NCI-H1930 (cell line): ENCODE measurements at places on chromosomes 3 and 15.

DNA sequence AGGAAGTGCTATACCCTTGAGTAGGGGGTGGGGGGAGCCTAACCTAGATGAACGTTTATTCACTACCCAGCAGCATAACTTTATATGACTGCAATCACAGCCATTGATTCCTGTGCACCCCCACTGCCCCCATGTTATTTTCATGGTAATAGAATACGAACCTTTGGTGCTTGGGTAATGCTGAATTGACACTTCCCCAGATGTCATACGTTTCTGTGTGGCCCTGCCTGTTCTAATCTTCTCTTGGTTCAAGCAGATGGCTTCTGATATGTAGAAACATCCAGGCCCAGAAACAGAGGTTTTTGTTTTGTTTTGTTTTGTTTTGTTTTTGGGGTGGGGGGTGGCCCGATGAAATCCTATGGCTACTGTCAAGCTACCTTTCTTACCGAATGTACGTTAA, 237.9 kb upstream of the TOPAZ1 start:
- DNase-seq, result no peak

DNA sequence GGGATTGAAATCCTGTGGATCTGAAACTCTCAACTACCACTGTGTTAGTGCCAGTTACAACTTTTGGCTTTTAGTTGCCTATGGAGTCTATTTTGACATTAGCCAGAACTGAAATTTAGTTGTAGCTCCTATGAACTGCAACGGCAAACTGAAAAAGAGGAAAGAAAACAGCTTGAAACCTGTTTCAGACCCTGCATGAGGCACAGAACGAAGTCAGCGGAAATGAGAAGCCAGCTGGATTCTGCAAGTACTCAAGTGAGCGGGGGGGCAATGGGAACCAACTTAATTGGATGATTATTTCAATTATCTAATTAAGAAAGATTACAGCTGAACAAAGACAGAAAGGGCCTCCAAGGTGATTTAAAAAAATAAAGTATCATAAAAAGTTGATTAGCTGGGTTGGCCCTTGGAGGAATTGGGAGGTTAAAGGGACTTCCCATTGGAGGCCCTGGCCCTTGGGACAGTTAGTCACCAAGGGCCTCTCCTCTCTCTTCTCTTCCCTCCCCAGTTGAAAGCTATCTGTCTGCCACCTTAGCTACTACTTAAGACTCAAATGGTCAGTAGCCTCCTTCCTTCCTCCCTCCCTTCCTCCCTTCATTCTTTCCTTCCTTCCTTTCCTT, 352.1 kb downstream of the SHQ1 start:
- DNase-seq, result no peak

GRCh38 chr3:7789324-7789723, 712.3 kb upstream of the LMCD1 start:
- no peak for DNase-seq

DNA sequence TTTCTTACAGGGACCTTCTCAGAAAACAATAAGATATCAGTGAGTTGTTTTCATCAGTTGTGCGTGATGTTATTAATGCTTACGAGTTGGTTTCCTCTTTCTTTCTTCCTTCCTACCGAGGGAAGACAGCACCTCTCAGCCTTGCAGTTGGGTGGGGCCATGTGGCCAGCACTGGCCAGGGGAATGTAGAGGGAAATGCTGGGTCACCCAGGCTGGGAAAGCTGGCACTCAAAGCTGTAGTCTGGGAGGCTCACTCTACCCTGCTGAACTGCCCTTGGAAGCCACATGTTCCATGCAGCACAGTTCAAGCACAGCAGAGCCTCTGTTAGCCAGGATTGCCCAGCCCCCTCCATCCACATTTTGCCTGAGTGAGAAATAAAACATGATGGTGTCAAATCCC, 10.1 kb upstream of the CHCHD6 start:
- DNase-seq, result no peak

DNA sequence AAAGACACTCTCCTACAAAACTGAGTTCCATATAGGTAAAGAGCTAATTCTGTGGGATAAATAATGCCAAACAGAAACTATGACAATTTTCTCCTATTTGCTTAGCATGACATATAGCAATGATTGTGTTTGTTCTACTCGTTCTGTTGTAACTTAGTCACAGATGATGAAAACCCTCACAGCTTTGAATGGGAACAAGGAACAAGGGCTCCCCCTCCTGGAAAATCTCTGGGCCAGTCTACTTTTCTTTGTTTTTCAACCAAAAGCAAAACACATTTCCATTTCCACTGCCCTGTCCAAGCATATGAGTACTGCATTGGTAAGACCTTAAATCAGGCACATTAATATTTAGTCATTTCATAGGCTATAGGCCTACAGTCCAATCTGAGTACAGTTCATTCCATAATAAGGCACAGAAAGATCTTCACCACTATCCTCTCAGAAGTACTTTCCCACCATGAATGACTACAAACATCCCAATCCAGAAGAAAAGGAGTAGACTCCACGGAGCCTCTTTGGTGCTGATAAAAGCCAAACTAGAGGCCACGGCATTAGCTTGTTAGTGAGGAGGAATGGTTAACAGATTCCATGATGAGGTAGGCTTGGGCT, 67.1 kb downstream of the ATP8B4 start:
- no peak for DNase-seq

DNA sequence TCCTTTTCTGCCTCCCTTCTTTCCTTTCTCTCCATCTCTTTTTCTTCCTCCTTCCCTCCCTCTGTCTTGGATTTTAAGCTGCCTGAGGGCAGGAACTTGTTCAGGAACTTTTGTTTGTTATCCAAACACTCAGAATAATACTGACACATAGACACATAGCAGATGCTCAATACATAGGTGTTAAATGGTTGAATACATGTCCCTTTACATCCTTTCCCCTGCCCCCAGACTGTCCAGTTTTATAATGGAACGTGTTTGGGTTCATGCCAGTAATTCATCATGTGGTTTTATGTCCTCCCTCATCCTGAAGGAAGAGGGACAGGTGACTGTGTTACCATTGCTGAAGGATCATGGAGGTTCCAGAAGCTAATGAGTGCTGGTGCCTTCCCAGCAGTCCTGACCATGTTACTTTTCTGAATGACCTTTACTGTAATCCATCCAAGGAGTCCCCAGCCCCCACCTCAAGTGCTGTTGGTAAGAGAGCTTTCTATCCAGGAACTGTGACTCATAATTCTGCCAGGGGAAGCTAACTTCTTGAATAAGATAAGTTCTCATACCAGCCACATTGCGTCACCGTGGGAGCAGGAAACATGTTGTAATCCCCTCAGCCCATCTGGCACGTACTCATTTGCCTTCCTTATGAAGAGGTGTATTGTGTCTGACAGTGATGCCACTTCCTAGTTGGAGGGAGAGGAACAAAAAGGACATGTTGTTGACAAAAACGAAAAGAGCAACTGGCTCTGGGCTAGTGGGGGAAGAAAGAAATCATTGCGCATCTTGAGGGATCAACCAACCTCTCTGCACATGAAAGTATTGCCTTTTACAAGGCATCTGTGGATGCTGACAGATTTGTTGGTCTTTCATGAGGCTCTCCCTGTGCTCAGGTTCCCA, 52.4 kb downstream of the IL1RAP start:
- DNase-seq, result no peak

- no peak for DNase-seq
Observed at GRCh38 chr3:196159952-196160804, 51.0 kb downstream of the ZDHHC19 start.

- no peak for DNase-seq
Observed at GRCh38 chr3:186307594-186308221, 54.3 kb downstream of the DGKG start.

DNA sequence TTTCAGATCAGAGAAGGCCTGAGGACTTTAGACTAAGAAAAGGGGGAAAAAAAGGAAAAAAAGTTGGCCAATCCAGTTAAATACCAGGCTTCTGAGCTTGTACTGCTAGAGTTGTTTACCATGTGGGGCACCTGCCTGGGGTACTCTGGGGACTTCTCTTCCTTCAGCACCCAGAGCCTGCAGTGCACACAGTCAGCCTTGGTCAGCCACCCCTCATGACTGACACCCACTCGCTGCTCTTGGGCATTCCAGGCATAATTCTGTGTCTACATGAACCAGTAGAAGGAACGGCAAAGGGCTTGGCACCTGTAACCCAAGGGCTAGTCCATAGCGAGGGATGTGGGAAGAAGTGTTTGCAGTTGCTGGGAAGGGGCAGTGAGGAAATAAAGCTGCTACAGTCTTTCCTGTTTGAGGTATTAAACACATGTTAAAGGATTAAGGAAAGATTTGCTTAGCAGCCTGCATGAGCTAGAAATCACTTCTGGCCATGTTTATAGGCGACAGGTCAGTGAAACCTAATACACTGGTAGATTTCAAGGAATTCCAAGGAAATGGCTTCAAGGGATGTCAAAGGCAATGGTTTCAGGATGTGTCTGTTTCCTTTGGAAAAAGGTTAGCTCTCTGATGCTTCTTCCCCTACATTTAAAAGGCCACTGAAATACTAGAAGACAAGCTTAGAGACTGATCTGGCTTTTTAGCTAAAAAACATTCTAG, 232.5 kb downstream of the CHST2 start:
- DNase-seq, result no peak

DNA sequence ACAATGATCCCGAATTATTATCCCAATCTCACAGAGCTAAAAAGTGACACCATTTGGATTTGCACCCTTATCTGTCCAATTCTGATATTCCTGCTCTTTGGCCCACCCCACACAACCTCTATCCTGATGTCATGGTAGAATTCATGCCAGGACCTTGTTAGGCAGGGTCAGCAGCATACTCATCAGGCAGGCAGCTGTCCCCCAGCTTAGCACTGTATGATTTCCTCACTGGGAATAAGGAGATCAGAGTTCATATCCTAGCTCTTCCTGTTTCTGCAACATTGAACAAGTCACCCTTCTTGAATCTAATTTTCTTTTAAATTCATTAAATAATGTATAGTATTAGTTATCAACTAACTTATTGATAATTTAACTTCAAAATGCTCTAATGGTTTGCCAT, 12.0 kb upstream of the C3orf80 start:
- DNase-seq, result no peak

DNA sequence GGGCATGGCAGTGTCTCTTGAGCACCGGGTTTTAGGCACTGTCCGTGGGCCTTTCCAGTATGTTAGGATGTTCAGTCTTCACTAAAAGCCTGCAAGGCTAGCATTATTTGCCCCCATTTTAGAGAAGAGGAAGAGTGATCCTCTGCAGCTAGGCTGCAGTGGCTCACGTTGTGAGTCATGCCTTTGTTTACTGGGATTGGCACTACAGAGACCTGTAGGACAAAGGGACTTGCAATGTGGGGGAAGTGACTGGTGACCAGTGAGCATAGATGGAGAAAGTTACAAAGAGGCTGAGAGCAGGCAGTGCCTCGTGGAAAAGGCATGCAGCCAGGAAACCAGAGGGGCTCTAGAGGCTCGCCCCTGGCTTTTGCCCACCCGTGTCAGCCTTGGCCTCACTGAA, 26.8 kb upstream of the CPNE9 start:
- no peak for DNase-seq

DNA sequence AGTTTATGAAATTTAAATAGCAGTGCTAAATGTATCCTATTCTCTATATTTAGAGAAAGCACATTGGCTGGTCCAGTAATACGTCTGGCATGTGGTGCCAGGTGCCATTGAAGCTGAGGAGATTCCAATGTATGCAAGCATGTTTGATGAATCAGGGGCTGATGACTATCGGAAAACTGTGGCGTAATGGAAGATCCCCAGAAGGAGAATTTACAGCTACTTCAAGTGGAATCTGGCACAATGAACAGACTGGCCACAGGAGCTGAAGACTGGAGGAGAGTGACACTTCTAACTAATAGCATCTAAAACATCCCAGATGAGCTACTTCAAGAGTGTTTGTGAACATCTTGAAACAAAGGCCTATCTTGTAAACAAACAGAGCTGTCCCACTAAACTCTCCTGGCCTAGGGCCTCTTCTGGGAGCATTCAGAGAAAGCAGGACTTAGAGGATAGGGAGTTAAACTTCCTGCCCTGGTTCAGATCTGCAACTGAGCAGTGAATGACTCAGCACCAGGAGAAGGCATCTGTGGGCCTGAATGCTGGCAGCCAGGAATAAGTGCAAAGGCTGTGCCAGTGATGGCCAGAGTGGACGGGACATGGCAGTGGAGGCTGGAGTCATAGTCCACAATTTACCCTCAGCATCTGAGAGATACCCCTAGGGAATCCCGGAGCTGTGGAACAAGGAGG, 15.2 kb upstream of the ACTC1 start:
- no peak for DNase-seq

GRCh38 chr3:107082527-107082926, 294.7 kb upstream of the CCDC54 start:
- DNase-seq, result no peak

DNA sequence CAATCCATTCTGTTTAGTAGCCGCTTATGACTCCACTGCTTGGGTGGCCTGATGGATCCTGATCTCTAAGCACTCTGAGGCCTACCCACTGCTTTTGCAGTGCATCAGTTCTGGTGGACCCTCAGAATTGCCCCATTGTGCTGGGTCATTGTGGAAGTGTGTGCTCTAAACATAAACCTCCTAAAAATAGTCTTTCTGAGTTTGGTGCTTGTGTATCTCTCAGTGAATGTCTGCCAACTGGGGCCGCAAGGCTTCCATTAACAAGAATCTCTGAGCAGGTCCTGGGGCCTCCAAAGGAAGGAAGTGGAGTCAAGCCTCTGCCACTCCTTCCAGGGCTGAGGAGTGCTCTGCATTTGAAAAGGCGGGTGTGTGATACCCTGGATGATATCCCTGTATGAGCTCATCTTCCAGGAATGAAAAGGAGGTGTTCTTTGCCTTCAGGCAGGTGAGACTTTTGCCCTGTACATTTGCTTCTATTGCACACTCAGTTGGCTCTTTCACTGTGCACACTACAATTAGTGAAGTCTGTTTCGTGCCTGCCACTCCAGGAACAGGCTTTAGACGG, 80.0 kb upstream of the CACNA2D3 start:
- no peak for DNase-seq

DNA sequence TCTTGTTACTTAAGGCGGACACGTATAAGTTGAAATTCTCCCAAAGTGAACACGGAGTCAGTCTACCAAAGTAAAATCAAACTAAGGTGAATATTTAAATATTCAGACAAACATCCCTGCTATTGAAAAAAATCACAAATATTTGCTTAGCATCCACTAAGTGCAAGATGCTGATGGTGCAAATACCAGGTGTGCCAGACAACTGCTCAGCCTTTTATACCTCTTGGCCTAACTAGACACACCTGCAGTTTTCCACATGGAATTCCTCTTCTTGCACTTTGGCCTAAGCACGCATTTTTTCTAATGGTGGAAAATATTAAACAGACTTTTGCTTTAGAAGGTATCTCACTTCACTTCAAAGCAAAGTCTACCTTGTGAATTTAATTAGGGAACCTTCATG, 84.1 kb upstream of the ICE2 start:
- DNase-seq, result no peak

- DNase-seq, result peak; percentile 18
Observed at GRCh38 chr3:186277268-186277909, 84.6 kb downstream of the DGKG start.

- DNase-seq, result no peak
Observed at GRCh38 chr3:84108442-84108971, 850.3 kb upstream of the CADM2 start.

DNA sequence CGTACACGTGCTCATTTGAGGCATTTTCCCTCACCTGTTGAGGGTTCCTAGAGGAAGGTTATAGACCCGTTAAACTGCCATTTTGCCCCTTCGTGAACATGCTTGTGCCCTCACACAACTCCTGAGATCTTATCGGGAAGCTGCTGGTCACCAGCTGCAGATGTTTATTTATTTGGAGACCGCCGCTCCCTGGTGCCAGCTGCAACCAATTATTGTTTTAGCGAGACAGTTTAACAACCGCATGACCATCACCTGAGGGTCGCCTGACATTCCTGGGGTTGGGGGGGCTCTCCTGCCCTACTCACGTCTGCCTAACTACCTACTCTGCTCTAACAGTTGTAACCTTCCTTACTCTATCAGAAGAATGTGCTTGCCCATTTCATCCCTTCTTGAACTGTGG, 292.5 kb downstream of the MCTP2 start:
- DNase-seq, result no peak

- no peak for DNase-seq
Observed at GRCh38 chr15:47708161-47708980, 8.9 kb upstream of the SEMA6D start.
